Activated CD4-positive, alpha-beta T cell treated with anti-CD3 and anti-CD28 coated beads, Interleukin-2, amount 50 U/mL, for 1 hour (primary cell): ENCODE measurements at places on chromosomes 5 and 9.

- DNase-seq, result no peak
Observed at GRCh38 chr9:107949061-107949460, 459.5 kb upstream of the KLF4 start.

DNA sequence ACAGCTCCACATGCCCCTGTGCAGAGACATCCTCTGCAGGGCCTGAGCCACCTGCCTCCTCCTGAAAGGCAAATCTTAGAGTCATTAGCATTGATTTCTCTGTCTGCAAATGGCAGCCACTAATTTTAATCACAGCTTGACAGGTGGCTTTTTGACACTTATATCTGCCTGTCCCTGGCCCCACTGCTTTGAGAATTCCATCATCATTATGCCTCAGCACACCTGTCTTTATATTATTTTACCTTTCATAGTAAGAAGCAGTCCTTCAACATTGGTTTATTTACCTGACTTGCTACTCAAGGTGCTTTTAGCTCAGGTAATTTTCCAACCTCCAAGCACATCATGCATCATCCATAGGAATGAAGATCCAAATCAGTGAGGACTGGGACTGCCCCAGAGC lies 451.3 kb downstream of the MTRR start:
- DNase-seq, result no peak

- no peak for DNase-seq
Observed at GRCh38 chr5:66230551-66230950, 86.5 kb downstream of the SREK1 start.

GRCh38 chr5:4995014-4995413 lies 145.1 kb upstream of the ADAMTS16 start:
- no peak for DNase-seq

- DNase-seq, result no peak
Observed at GRCh38 chr5:134445856-134446818, 34.5 kb upstream of the CDKN2AIPNL start.

GRCh38 chr5:31407921-31408693 lies 123.8 kb downstream of the DROSHA start:
- no peak for DNase-seq

GRCh38 chr5:107796797-107797196 lies 126.1 kb upstream of the EFNA5 start:
- DNase-seq, result no peak

GRCh38 chr5:103800741-103801495 lies 238.3 kb upstream of the NUDT12 start:
- no peak for DNase-seq
